ENCODE measurements at places on chromosomes 6 and 20.

DNA sequence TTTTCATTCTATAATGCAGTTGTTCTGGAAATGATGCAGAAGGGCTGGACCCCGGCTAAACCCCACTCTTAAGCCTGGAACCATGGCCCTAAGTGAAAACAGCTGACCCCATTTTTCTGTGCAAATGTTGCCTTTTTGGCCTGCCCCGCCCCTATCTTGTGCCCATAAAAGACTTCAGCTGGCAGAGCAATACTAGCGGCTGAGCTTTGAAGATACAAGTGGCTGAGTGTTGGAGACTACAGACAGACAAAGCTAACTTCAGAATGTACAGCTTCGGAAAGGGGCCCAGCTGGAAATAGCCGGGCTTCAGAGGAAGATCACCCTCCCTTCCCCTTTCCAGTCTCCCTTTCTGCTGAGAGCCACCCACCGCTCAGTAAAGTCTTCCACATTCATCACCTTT is 258.6 kb upstream of the SPTLC3 start:
- DNase-seq: no peak

GRCh38 chr6:14472986-14473337 is 355.4 kb downstream of the CD83 start:
- no peak for DNase-seq

- no peak for DNase-seq
These were observed 3.7 kb downstream of the KIF16B start for GRCh38 chr20:16569246-16570153.

DNA sequence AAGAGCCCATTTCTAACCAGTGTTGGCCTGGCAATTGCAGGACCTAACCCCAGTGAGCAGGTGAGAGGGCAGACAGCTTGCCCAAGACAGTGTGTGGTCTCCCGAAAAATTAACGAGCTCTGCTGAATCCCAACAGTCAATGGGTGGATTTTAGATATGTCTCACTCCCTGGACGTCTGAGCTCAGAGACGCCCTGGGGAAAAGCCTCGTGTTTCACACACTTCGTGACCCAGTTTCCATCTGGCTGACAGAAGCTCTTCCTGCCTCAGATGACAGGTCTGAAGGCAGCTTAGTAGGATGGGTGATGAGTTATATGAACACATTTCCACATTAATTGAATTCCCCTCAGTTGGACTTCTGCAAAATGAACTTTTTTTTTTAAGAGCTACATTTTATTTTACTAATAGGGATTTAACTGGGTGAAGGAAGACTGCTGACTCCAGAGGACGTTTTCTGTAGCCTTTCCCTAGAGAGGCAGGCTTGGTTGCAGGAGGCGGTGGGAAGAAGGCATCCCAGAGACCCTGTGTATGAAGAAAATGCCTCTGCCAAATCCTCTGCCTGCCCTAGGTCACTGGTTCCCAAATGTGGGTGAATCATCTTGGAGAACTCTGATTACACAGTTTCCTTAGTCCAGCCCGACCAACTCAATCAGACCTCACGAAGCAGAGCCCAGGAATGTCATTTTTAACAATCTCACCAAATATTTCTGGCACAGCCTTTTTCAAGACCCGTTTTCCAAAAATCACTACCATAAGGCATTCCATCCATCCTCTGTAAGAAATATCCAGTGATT is 71.7 kb upstream of the LY86 start:
- DNase-seq: peak; percentile 23

GRCh38 chr6:84421031-84421430 is 193.6 kb upstream of the CEP162 start:
- no peak for DNase-seq

DNA sequence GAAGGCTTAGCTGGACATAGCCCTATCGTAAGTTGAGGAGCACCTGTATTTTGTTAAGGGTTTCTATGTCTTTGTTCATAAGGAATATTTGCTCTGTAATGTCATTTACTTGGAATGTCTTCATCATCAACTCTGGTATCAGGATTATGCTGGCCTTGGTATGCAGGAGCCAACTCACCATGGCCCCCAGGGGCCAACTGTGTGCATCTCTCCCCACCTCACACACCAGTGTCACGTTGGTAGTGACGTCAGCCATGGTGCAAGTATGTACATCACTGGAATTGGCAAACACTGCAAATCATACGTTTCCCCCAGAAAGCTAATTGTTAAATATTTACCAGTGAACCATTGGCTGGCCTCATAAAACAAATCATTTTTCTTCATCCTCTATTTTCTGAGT is 70.8 kb downstream of the YTHDF1 start:
- no peak for DNase-seq

GRCh38 chr6:38239719-38240451 is 399.8 kb downstream of the BTBD9 start:
- no peak for DNase-seq

- peak; percentile 33 for DNase-seq
These were observed 37.8 kb downstream of the EIF2S2 start for GRCh38 chr20:34074101-34074760.

GRCh38 chr6:104226790-104227446 is 632.8 kb downstream of the HACE1 start:
- no peak for DNase-seq

DNA sequence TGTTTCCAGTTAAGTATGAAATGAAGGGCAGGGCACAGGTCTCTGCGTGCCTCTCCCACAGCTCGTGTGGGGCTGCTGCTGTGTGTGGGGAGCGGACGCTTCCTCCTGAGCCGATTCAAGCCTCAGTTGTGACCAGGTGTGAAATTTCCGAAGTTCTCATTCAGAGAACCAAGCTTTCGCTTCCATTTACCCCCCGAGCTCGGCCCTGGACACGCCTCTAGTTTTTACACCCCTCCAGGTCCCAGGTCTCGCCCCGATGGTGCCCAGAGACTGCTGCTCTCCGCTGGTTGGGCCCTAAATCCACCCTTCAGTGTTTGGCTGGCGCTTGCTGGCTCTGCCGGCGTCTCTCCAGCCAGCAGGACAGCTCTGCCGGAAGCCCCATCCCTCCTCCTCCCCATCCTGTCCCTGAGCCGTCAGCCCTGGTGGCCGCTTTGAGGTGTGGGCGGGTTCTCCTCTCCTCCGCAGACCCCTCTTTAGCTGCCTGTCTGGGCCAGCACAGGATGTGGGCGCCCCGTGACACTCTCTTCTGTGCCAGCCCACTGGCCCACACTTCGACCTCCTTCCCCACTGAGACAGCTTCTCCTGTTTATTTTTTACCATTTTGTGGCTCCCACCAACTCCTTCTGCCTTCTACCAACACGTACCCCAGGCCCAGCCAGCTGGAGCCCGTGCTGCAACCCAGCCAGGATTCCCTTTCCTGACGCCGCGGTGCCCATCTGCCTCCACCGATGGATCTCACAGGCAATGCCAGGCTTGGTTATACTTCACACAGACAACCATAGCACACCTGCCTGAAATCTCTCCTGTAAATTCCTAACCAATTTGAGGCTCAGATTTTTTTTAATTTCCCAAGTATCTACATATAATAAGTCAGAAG is 142.8 kb downstream of the DLL1 start:
- DNase-seq: peak; percentile 56

DNA sequence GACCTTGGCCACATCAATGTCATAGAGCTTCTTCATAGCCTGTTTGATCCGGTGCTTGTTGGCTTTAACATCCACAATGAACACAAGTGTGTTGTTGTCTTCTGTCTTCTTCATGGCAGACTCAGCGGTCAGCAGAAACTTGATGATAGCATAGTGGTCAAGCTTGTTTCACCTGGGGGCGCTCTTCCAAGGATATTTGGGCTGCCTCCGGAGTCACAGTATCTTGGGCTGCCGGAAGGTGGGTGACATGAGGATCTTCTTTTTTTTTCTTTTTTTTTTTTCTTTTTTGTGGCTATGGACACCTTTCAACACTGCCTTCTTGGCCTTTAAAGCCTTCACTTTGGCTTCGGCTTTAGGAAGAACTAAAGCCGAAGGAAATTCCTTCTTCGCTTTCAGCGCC is 244.6 kb downstream of the GJA1 start:
- DNase-seq: no peak

GRCh38 chr6:107493158-107494057 is 3.5 kb downstream of the SOBP start:
- no peak for DNase-seq

Data from activated CD4-positive, alpha-beta T cell treated with anti-CD3 and anti-CD28 coated beads, Interleukin-2, Interleukin-6, amounts not matched to agents 100 ng/mL and 50 ng/mL, durations not matched to agents 16 hours and 8 hours (primary cell).